ENCODE measurements at places on chromosomes 6 and 20. TPM values are rescaled to one million over a fixed set of nuclear protein-coding genes. Genes with fewer than 3 reads are reported as not detected.

DNA sequence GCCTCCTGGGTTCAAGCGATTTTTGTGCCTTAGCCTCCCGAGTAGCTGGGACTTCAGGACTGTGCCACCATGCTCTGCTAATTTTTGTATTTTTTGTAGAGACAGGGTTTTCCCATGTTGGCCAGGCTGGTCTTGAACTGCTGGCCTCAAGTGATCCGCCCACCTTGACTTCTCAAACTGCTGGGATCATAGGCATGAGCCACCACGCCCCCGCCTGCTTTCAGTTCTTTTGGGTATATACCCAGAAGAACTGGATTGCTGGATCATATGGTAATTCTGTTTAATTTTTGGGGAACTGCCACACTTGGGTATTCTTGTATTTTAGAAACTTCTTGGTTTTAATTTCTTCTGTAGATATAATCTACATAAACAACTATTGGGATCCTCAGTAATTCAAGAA lies 17.0 kb downstream of the CDS2 start:
- no peak for DNase-seq

GRCh38 chr20:50146732-50147662 lies 6.5 kb downstream of the PEDS1 start:
- DNase-seq: peak; percentile 46

- DNase-seq: no peak
Observed at GRCh38 chr20:24873025-24873620, 75.9 kb upstream of the CST7 start.

GRCh38 chr6:6407071-6407741 lies 86.7 kb upstream of the F13A1 start:
- no peak for DNase-seq

DNA sequence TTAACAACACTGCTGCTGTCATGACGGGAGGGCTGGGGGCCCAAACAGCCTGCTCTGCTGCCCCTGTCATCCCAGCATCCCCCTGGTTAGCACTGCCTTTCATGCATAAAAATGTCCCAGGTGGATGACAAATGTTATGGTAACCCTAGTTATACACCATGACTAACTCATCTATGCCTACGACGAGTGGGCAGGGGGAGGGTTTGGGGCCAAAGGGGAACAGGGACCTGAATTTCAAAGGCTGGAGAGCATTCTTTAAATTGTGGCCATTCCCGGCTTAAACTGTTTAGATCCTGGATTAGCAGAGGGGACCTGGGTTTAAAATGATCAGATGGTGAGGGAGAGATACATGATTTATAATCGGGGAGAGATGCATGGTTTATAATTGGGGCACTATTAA lies 24.4 kb downstream of the GNAS-AS1 start:
- DNase-seq: no peak

DNA sequence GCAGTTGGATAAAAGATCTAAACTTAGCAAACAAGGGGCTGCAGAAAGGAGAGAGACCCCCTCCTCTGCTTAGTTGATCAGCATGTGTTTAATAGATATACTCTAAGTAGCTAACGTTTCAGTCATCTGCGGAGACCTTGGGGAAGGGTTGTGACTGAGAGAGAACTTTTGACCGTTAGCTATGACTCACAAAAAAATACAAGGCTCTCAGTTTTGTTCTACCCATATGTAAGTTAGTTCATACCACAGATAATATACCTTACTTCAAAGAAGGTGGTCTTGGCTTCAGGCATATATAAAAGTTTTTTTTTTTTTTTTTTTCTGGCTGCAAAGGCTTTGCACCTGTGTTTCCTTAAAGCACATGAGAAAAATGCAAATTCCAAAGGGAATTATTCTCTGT lies 258.9 kb downstream of the GJA1 start:
- DNase-seq: no peak

DNA sequence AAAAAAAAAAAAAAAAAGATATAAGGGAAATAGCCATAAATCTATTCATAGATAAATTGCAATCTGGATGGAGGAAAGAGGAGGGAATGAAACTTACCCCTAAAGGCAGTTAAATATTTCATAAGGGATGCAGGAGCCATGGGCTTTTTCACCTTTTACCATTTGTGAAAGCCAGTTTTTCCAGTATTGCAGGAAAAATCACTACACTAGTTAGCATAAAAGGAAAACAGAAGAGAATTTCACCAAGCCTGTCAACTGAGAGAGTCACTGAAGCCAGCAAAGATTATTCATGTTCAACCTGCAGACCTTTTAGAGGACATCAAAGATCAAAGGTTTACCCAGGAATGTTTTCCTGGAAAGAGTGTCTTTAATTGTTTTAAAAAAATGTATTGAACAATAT lies 969.7 kb downstream of the KIF16B start:
- no peak for DNase-seq

GRCh38 chr6:142784344-142784743 lies 160.6 kb downstream of the HIVEP2 start:
- no peak for DNase-seq

DNA sequence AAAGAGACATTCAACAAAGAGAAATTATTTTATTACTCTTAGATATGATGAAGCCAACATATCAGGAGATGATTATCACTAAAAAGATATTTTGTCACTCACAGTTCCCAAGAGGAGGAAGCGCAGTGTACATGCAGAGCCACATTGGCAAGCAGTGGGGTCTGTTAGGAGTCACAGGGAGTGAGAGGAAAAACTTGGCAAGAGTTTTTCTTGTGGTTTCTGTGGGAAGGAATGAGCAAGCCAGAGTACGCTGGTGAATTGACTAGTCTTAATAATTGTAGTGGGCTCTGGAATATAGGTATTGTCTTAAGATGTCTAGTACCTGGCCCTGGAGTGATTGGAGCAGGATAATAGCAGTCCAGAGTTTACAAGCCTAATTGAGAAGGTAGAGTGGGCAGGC lies 1095.2 kb downstream of the GRIK2 start:
- DNase-seq: no peak

GRCh38 chr20:63082939-63083735 lies 76.4 kb upstream of the BHLHE23 start:
- DNase-seq: no peak

GRCh38 chr20:62210496-62210855 lies 9.6 kb downstream of the HRH3 start:
- no peak for DNase-seq

- no peak for DNase-seq
Observed at GRCh38 chr20:42432496-42433334, 757.0 kb downstream of the PTPRT start.

DNA sequence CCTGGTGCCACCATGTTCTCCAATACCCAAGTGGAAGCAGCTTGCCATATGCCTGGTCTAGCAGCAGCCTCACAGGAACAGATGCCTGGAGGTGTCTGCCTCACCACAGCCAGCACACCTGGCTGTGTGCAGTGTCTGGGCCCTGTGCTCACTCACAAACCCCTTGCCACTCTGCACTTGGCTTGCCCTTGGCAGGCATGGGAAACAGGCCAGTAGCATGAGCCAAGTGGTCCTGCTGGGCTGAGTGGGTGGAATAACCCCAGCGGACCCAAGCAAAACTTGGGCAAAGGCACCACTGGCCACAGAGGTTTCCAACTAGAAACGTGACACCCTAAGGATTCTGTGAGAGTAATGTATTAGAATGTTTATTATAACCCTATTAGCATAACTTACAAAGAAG lies 600.5 kb upstream of the GJE1 start:
- DNase-seq: no peak

DNA sequence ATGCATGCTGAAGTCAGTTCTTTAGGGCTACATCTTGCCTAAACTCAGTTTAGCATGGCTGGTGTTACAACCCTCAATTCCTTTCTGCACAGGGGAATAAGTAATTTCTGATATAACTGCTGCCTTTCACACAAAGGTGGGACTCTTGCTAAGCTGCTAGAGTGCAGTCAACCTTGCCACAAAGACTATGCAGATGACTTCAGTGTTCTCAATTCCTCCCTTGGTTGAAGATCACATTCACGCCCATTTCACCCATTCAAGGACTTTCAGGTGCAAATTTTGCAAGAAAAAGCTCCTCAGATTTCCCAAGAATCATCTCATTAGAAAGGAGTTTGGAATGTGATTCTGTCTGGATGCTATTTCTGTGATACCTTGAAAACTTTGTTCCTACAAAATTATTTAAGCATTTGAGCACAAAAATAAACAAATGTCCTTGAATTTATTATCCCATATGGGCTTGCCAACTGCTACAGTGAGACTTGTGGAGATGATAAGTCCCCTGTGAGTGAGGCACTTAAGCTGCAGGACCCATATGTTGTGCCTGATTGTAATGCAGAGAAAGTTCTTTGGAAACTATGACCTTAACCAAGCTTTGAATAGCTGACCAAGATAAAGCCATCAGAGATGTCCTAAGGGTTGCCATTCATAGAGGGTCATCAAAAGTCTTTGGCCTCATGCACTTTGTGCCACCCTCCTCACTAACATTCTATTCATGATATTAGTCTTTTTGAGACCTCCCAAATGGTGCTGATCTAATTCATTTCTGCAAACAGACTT lies 111.8 kb downstream of the PLCB4 start:
- DNase-seq: no peak

- DNase-seq: no peak
Observed at GRCh38 chr20:48789781-48790472, 37.9 kb downstream of the PREX1 start.

The ANKRD66 gene
- not detected for total RNA-seq

The SLC4A11 gene
- total RNA-seq: 0.95 TPM

The CNKSR3 gene
- 9.9 TPM for total RNA-seq

The HLA-DQA2 gene
- total RNA-seq: not detected

The TFAP2C gene
- total RNA-seq: 0.60 TPM

The RBPJL gene
- total RNA-seq: not detected

The SRSF3 gene
- 297 TPM for total RNA-seq

The C6orf52 gene
- total RNA-seq: 2.9 TPM

The LZTS3 gene
- total RNA-seq: 3.7 TPM

The LIN28B gene
- total RNA-seq: 165 TPM

The ARHGAP40 gene
- not detected for total RNA-seq

All from neural progenitor cell (in vitro differentiated cells).